Bone marrow (tissue), 2 donors: ENCODE measurements at places on chromosomes 1 and 21.
A peak's percentile ranks its signal among the peaks of the same experiment; 100 is the strongest.

DNA sequence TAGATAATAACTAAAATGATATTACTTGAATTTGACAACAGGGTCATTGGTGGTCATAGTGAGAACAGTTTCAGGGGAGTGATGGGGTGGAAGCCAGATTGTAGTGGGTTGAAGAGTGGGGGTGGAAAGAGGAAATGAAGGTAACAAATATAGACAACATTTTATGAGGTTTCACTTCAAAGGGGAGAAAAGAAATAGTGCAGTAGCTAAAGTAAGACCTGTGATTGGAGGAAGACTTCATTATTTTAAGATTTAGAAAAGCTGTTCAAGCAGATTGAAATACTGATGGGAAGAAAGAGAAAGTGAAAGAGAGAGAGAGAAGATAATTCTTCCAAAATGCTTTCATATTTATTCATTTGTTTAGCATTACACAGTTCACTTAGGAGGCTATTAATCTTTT is 52.0 kb upstream of the KCNA3 start:
- no peak for DNase-seq

DNA sequence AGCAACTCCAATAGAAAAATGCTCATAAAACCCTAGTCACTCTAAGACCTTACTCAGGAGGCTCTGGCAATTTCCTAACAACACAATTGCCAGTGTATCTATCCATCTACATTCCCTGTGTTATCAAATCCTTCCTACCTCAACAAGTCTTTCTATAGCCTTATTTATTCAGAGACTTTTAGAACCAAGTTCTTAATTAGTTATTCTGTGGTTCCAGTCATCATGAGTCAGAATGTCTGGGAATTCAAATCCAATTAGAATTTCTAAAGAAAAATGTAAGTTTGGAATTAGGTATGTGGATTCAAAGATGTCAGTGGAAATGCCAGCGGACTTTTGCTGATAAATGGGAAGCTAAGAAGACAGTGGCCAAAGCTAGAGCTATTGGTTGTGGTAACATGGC is 302.6 kb upstream of the C1orf87 start:
- DNase-seq, result no peak

DNA sequence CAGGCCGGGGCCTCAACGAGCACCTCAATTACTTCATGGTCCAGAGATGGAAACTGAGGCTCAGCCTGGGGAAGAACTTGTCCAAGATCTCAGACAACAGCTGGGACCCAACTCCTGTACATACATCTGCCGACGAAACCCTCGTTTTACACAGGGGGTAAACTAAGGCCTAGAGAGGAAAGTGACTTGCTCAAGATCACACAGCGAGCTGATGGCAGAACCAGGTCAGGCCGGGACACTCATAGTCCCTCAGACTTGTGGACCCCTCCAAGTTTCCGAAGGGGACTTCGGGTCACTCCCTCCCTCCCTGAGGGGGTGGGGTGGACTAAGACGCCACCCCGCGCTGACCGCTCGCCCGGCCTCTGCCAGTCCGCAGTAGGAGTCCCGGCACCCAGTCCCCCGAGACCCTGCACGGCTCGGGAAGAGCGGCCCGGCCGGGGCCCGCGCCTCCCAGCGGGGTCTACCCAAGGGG is 430 bp downstream of the WASF2 start:
- DNase-seq, result no peak

GRCh38 chr1:221708076-221708571 is 33.8 kb downstream of the DUSP10 start:
- DNase-seq, result peak; percentile 99

DNA sequence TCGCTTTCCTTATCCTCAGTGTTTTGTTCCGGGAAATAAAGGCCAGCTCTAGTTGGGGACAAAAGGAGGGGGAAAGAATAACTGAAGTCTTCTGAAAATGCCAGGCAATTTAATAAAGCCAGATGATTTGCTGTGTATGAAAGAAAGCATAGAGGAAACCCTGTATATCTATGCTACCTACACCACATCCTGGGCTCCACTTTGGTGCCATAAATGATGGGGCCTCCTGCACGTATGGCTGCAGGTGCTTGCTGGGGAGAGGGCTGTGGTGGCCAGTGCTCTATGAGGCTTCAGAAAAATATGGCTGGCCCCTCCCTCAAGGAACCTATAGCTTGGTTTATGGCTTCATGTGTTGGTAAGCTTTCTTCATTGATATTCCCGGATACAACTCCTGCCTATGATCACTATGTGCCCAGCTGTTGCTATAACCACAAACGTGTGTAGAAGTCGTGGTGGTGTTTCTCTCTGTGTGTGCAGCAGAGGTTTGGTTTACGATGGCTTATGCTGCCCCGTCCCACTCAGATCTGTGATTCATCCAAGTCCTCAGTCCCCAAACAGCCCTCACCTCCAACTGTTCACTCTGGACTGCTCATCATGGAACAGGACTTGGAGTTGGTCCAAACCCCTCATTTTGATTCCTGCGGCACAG is 59.5 kb downstream of the BACE2 start:
- DNase-seq, result no peak

- DNase-seq, result no peak
Observed at GRCh38 chr1:15592285-15592684, 7.4 kb upstream of the AGMAT start.
